ENCODE measurements at places on chromosomes 2 and 18.

DNA sequence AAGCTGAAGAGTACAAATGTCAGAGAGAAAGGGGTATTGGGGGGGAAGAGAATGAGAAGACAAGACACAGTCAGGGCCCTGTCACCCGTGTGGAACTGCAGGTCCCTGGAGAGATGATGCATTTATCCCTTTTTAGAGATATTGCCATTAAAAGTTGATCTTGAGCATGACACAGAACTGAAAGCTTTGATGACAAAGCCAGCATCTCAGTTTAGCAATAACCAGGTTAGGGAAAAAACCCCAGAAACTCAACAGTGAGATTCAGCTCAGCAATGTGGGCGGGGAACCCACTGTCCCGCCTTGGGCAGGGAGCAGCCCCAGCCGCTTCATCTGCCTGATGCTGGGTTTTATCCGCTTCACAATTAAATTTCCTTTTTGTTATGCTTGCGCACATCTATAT, 181.1 kb downstream of the NEDD4L start:
- DNase-seq: peak; percentile 40

DNA sequence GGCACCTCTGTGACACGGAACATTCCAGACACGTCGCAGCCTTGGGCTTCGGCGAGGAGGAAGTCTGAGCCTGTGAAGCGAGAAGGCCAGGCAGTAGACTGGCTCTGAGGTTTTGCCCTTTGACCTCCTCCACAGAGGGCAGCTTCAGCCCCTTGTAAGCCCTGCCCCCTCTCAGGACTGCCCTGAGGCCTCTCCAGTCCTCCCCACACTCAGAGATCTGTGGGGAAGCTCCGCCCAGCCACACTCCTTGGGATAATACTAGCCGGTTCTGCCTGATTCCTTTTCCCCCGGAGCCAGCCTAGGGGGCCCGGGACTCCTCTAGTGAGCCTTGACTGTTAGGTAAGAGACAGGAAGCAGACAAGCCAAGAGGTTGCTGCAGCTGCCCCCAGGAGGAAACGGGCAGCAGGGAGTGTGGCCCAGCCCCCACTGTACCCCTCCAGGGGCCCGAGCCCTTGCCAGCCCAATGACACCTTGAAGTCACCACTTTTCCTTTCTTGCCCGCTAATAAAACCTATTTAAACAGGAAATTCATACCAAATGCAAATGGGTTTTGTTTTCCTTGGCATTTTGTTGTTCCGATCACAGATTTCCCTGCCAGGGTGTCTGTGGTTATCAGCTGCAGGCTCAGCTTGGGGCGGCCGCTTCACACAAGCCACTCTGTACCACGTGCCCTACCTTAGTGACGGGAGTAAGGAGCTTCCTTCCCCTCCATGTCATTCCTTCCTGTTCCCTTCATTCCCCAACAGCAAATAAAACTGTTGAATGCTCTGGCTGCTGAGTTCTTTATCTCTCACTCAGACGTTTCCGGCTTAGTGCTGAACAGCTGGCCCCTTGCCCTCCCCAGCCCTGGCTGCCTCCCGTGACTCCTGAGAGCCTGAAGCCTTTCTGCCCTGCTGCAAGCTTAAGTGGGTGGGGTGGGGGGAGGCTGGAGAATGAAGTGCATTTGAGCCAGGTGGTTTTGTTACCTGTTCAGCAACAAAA, 124.7 kb downstream of the CABLES1 start:
- peak; percentile 61 for DNase-seq

DNA sequence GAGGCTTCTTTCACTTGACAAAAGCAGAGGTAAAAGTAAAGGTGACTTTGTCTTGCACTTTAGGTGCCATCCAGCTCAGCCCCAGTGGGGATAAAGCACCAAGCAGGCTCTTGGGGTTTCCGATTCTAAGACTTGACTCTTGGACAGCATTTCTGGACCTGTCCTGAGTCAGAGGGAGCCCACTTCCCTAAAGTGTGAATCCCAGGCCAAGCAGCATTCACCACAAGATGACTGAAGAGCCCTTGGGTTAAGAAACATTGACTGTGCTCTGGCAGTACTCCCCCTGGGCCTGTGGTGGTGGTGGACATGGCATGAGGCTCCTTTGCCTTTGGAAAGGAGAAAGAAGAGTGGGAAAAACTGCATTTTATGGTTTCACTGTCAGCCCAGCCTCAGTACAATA, 638.0 kb upstream of the VRK2 start:
- no peak for DNase-seq

DNA sequence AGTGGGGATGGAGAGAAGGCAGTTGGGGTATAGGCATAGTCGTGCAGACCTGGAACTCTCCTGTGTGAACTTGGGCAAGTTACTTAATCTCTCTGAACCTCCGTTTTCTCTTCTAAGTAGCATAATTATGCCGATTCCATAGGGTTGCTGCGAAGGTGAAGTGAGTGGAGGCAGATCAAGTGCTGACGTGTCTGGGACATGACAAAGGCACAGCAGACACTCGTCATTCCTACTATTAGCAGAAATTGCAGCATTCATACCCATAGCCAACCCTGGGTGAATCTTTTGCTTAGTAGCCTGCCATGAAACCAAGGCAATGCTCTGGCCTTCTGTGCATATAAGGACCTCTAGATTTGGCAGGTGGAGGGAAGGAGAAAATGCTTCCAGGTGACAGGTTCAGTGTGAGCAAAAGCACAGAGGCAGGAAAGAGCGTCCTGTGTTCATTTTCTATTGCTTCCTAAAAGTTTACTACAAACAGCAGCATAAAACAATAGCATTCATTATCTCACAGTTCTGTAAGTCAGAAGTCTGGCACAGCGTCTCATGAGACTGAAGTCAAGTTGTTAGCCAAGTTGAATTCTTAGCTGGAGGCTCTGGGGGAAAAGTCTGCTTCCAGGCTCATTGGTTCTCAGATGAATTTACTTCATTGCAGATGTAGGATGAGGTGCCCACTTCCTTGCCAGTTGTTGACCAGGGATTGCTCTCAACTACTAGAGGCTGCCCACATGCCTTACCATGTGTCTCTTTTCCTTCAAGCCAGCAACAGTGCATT, 77.8 kb downstream of the CTIF start:
- peak; percentile 36 for DNase-seq

DNA sequence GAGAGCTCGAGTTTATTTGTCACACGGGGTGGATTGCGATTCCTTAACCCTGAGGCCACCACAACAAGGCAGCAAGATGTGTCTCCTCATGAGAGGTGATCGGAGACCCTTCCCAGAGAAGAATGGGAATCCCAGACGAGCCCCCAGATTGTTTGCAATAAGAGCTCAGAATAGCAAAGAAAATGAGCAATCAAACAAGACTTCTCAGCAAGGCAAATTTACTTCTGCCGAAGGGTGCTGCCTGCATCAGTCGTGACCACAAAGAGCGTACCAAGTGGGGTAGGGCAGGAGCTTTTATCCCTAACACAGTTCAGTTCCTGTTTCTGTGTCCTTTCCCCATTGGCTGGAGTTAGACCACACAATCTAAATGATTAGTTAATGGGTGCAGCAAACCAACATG, 237.5 kb upstream of the SYT4 start:
- DNase-seq: no peak

GRCh38 chr2:120233292-120233691, 10.1 kb upstream of the TMEM185B start:
- DNase-seq: no peak

- peak; percentile 91 for DNase-seq
These were observed 73.6 kb downstream of the COPS8 start for GRCh38 chr2:237159006-237159911.

DNA sequence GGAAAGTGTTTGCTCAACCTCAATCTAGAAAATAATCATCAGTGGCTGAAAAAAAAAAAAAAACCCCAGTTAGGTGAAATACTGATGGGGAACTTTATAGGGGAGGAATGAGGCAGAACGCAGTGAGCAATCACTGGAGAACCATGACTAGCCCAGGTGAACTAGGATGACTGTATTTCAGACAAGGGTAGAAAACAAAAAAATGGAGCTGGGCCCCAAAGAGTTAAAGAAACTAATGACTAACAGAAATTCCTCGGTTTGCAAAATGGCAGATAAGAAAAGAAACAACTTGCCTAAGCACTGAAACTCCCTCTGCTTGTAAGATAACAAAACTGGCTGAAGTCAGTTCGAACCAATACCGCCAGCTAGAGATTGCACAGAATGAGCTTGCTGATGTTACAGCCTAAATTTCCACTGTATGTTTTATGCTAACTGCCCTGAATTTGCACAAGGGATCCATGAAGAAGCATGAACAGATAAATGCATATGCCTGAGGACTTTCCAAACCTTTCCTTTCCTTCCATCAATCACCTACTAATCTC, 245.9 kb downstream of the METTL4 start:
- no peak for DNase-seq

DNA sequence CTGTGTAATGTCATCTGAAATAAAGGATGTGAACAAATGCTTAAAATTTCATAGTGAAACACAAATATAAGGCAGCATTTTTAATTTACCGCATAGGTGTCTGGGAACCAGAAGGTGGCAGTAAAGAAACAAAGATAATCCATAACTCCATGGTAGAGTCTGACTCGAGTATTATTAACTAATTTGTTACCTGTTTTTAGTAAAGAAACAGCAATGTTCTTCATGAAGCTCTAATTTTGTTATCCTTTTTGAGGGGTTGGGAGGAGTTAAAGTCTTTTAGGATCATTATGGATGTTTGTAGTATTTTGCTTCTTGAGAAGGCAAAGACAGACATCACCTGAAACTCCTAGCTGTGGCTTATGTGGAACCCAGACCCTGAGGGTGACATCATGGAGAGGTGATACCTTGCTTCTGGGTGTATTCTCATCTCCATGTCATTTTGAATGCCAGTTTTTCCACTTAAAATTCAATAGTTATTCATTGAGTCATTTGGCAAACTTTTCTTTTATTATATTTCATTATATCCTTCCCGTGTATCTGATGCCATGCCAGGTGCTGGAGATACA, 286.2 kb upstream of the EPAS1 start:
- DNase-seq: peak; percentile 69

- no peak for DNase-seq
These were observed 831.4 kb downstream of the DSC3 start for GRCh38 chr18:30211112-30211511.

GRCh38 chr2:211996857-211997256, 541.7 kb downstream of the ERBB4 start:
- DNase-seq: no peak

GRCh38 chr2:60068755-60069154, 484.7 kb downstream of the BCL11A start:
- no peak for DNase-seq

DNA sequence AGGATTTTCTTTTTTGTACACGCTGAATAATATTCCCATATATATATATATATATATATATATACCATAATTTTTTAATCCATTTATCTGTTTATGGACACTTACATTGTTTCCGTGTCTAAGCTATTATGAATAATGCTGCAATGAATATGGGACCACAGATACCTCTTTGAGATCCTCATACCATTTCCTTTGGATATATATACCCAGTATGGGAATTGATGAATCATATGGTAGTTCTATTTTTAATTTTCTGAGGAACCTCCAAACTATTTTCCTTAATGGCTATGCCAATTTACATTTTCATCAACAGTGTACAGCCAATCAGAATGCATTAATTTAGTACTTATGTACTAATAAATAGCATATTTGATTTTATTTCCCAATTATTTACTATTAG, 53.1 kb downstream of the MERTK start:
- no peak for DNase-seq

GRCh38 chr2:227524665-227525064, 52.7 kb downstream of the AGFG1 start:
- no peak for DNase-seq

- DNase-seq: no peak
These were observed 100.9 kb downstream of the AQP4 start for GRCh38 chr18:26764586-26764985.

DNA sequence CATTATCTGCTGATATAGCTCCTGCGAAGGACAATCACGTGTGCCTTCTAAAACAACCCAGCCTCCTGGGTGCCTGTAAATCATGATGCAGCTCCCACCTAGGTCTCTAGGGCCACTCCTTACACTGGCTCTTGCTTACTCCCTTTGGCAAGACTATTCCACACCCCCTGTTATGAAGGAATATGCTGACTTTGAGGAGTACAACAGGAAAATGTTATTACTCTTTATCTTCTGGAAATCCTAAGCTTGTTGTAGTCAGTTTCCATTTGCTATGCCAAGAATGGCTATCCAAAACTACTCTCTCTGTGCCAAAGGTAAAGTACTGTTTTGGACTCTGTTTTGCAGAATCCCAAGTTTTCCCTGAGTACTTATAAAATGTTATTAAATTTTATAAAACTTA, 7.7 kb downstream of the SGO2 start:
- no peak for DNase-seq

DNA sequence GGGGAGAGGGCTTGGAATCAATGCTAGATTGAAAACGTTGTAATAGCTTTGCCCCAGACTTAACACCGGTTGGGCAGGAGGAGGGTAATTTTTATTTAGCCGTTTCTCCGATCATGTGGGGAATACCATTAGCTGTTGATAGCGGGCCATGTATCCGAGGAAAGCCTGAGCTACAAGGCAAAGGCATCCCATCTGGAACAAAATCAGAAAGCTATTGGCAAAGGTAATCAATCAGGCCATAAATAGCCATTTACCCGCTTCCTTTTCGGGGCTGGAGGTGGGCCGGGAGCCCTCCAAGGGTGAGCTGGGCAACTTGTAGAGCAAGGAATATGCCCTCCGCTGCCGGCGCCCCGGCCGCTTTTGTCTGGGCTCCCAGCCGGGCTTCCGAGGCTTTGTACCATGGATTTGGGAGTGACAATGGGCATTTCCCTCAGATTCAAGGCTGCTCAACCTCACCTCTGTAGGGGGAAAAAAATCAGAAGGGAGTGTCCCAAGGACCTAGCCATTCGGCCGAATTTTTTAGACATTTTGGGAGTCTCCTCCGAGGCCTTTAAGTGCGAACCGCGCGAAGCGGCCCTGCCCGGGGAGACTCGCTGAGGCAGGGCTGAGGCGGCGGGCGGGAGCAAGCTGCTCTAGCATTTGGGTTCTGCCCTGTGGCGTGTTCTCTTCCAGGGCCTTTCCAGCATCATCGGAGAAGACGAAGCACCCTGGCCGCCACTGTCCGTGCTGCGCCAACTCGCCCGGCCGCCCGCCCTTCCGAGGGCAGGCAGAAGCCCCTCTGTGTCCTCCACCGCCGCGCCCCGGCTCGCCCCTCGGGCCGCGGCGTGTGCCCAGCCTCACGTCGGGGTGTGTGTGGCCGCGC, 1.1 kb upstream of the HOXD9 start:
- DNase-seq: no peak

DNA sequence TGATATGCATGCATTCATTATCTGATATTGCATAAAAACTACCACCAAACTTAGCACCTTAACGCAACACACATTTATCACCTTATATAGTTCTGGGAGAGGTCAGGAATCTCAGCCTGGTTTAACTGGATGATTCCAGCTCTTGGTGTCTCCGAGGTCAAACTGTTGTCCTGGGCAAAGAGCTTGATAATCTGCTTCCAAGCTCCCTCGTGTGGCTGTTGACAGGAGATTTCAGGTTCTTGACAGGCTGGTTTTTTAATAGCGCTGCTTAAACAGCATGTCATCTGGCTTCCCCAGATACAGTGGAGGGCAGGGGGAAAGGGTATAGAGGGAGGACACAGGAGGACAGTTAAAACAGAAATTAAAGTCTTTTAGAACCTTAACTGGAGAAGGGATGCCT, 785.0 kb downstream of the CNTNAP5 start:
- no peak for DNase-seq

- DNase-seq: no peak
These were observed 21.4 kb upstream of the MTA3 start for GRCh38 chr2:42547014-42547413.

- DNase-seq: no peak
These were observed 249.2 kb upstream of the GCFC2 start for GRCh38 chr2:75959724-75960471.

GRCh38 chr2:110101280-110101844, 14.3 kb downstream of the MALL start:
- DNase-seq: peak; percentile 100

Measured in fibroblast of mammary gland (primary cell).